ENCODE measurements at places on chromosomes 7 and 10.

GRCh38 chr10:21292763-21293517 is 232.5 kb downstream of the SKIDA1 start:
- DNase-seq: no peak

- DNase-seq: no peak
Observed at GRCh38 chr10:123639131-123639530, 27.0 kb upstream of the GPR26 start.

GRCh38 chr10:96389785-96390184 is 31.0 kb upstream of the OPALIN start:
- DNase-seq: no peak

- DNase-seq: no peak
Observed at GRCh38 chr10:100371482-100372027, 24.5 kb downstream of the SCD start.

DNA sequence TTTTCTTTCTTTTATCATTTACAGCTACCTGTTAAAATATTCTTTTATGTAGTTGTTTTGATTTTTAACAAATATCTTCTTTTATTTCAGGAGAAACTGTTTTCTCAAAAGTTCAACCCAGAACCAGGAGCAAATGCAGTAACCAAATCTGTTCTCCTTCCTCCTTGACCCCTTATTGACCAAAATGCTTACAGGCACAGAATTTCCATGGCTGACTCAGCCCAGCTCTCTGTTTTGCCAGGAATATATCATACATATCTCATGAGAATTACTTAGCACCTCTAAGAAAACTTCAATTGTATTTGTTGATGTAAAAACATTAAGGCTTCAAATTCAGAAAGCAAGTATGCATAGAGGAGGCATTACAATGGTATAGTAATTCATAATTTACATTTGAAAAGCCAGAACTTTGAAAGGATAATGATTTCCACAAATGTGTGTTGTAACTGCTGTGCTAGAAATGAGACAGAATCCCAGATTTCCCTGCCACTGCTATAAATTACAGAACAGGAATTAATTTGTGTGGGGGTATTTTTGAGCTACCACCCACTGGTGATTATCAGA is 2.2 kb downstream of the GSAP start:
- DNase-seq: no peak

DNA sequence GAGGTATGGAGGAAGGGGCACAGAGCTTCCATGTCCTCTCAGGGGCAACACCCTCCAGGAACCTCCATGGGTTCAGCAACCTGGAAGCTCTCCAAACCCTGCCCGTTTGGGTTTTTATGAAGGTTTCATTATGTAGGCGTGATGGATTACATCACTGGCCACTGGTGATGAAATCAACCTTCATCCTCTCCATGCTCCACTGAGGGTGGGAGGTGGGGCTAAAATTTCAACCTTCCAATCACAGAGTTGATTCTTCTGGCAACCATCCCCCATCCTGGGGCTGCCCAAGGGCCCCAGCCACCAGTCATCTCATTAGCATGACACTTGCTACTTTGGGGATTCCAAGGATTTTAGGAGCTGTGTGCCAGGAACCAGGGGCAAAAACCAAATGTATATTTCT is 90.1 kb downstream of the TEX36 start:
- no peak for DNase-seq

GRCh38 chr10:77828377-77828776 is 98.2 kb downstream of the DLG5 start:
- DNase-seq: no peak

All from activated naive CD4-positive, alpha-beta T cell (primary cell).